ENCODE measurements at places on chromosomes 16 and 17. TPM values are rescaled to one million over a fixed set of nuclear protein-coding genes. Genes with fewer than 3 reads are reported as not detected.

GPR179 gene
- total RNA-seq, result not detected

KRTAP3-2 gene
- total RNA-seq, result not detected

LRRC75A gene
- total RNA-seq, result 3.1 TPM

TBC1D3K gene
- not detected for total RNA-seq

DNA sequence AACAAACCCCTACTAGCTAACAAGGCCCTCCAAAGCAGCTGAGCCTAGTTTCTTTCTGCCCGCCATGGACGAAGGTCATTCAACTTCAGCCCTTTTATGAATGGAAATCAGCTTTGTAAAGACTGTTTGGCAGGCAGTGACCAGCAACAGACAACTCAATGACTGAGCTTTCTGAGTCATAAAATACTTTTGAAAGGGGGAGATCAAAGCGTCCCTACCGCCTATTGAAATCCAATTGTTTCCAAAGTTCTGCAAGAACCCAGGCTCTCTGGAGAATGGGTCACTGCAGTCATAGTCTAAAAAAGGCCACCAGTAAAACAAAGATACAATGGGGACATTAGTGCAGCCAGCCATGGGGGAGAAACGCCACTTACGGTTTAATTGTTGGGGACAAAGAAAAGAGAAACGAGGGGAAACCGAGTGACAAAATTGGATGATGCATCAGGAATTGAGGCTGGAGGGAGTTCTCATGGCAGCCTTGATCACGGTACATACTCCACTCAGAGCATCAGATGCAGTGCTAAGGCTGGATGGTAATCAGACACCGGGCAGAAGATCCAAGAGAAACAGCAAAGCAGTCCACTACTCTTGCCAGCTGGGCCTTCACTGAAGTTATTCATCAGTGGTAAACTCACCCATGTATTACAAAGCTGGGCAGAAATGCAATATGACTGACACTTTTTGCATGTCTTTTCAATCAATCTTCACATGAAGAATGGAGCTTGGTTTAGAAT, 9.8 kb downstream of the ADAMTS18 start:
- H3K4me3 ChIP-seq, result no peak overlapping the region
- H3K36me3 ChIP-seq, result no peaks in the 10 kb centered on the region
- H3K27ac ChIP-seq, result no peak overlapping the region

DNA sequence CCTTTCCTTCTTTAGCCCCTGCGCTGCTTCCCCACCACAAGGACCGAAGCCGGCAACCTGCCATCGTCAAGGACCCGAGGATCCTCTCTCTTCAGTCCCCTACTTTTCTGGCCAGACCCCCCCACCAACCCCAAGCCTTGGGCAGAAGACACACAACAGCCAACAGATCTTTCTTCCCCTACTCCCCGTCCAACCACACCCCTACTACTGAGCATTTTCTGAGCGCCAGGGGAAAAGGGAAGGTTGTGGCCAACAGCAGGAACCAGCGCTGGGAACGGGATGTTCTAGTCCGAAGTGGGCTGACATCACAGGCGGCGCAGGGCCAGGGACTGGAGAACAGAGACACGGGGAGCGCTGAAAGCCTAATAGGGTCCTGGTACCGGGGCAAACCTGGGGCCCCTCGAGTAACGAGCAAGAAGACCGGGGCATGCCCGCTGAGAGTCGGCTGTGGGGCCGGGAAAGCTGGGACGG, 528 bp downstream of the PER1 start:
- peaks cover 67% of the 10 kb centered on the region for H3K4me1 ChIP-seq
- H3K4me3 ChIP-seq, result no peak overlapping the region
- no peaks in the 10 kb centered on the region for H3K27me3 ChIP-seq
- H3K36me3 ChIP-seq, result peaks cover 26% of the 10 kb centered on the region

- DNase-seq, result no peak
- H3K4me1 ChIP-seq, result peaks cover 15% of the 10 kb centered on the region
- peak overlapping the region; percentile 27 for H3K27ac ChIP-seq
- no peak overlapping the region for H3K4me3 ChIP-seq
- peaks cover 5% of the 10 kb centered on the region for H3K27me3 ChIP-seq
These were observed 16.2 kb upstream of the HAS3 start for GRCh38 chr16:69089091-69089910.

DNA sequence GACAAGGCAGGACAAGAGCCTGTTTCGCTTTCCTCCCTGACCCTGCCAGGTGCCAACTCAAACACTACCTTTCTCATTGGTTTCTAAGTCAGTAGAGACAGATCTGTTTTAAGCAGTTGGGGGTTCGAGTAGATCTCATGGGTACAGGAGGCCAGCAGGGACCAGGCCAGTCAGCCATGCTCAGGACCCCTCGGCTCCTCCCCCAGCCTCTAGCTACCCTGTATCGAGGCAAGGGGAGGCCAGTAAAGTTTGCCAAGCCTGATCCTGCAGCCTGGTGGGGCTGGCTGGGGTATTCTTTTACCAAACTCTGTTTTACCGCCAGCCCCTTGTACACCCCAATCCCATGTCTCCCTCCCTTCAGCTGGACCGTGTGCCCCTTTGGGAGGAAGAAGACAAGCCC, 26.6 kb downstream of the OR1D5 start:
- DNase-seq, result no peak
- no peaks in the 10 kb centered on the region for H3K27me3 ChIP-seq
- peaks cover 17% of the 10 kb centered on the region for H3K4me1 ChIP-seq
- H3K36me3 ChIP-seq, result no peaks in the 10 kb centered on the region
- no peak overlapping the region for H3K4me3 ChIP-seq

SHPK gene
- total RNA-seq, result 5.3 TPM

HIGD1B gene
- not detected for total RNA-seq

DNA sequence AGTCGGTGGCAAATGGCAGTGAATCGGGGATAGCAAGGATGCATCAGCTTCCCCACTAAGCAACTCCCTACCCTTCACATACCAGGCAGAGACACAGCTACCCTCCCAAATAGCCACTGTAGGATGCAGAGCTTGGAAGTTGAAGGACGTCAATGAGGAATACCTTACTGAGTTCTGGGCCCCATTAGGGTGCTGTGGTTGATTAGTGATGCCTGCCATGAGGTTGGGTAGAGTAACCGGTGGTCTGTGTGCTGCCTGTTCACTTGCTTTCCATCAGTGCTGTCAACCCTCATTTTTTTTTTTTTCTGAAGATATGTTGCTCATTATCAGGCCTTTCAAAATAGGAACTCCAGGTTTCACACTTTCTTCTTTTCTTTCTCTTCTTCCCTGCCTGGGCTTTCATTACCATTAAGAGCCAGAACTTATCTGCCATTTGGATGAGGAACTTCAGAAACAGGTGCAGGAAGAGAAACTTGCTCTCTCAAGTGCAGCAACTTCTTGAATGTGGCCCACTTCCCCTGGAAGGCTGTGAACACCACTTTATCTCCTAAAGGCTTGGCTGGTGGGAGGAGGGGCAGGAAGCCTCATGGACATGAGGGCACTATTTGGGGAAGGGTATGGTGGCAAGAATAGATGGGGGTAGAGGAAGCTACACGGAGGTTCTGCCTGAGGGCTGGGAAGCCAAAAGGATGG, 183.5 kb downstream of the NTN1 start:
- H3K36me3 ChIP-seq, result no peaks in the 10 kb centered on the region
- peaks cover 9% of the 10 kb centered on the region for H3K4me1 ChIP-seq
- H3K27ac ChIP-seq, result peak overlapping the region; percentile 14
- no peak for DNase-seq

GRCh38 chr17:44207743-44208142, 8.1 kb upstream of the ATXN7L3 start:
- DNase-seq, result no peak

ORMDL3 gene
- total RNA-seq, result 76.0 TPM

CACNG5 gene
- not detected for total RNA-seq

- no peak overlapping the region for H3K4me3 ChIP-seq
- DNase-seq, result no peak
These were observed 242.3 kb upstream of the C16orf82 start for GRCh38 chr16:26824469-26824868.

GRCh38 chr16:66605177-66605978, 874 bp downstream of the CMTM3 start:
- no peaks in the 10 kb centered on the region for H3K27me3 ChIP-seq
- peaks cover 6% of the 10 kb centered on the region for H3K36me3 ChIP-seq
- H3K4me1 ChIP-seq, result peaks cover 22% of the 10 kb centered on the region
- DNase-seq, result peak; percentile 22
- H3K27ac ChIP-seq, result peak overlapping the region; percentile 72
- peak overlapping the region; percentile 99 for H3K4me3 ChIP-seq

WNK4 gene
- total RNA-seq, result 0.31 TPM

ANKRD40 gene
- 24.3 TPM for total RNA-seq

GRCh38 chr17:82283208-82283749, 9.8 kb upstream of the CSNK1D start:
- H3K36me3 ChIP-seq, result no peaks in the 10 kb centered on the region
- DNase-seq, result no peak
- no peak overlapping the region for H3K4me3 ChIP-seq
- peak overlapping the region; percentile 63 for H3K27ac ChIP-seq
- peaks cover 14% of the 10 kb centered on the region for H3K4me1 ChIP-seq

GRCh38 chr17:74770498-74771318, 5.4 kb downstream of the NAT9 start:
- peak overlapping the region; percentile 86 for H3K27ac ChIP-seq
- no peaks in the 10 kb centered on the region for H3K27me3 ChIP-seq
- peaks cover 3% of the 10 kb centered on the region for H3K36me3 ChIP-seq
- DNase-seq, result peak; percentile 66
- H3K4me3 ChIP-seq, result no peak overlapping the region

GRCh38 chr16:88367560-88367959, 15.2 kb upstream of the ZNF469 start:
- no peak overlapping the region for H3K27ac ChIP-seq
- no peaks in the 10 kb centered on the region for H3K36me3 ChIP-seq
- H3K4me3 ChIP-seq, result no peak overlapping the region
- no peaks in the 10 kb centered on the region for H3K4me1 ChIP-seq

- peak overlapping the region; percentile 47 for H3K27ac ChIP-seq
- peaks cover 27% of the 10 kb centered on the region for H3K4me1 ChIP-seq
These were observed 213.1 kb downstream of the SEC14L1 start for GRCh38 chr17:77353684-77354419.

- peaks cover 22% of the 10 kb centered on the region for H3K27me3 ChIP-seq
- H3K4me3 ChIP-seq, result no peak overlapping the region
- H3K4me1 ChIP-seq, result no peaks in the 10 kb centered on the region
- no peaks in the 10 kb centered on the region for H3K36me3 ChIP-seq
- H3K27ac ChIP-seq, result no peak overlapping the region
These were observed 19.5 kb upstream of the CA10 start for GRCh38 chr17:52178012-52178411.

OR3A3 gene
- total RNA-seq, result not detected

DDX52 gene
- total RNA-seq, result 23.2 TPM

DNA sequence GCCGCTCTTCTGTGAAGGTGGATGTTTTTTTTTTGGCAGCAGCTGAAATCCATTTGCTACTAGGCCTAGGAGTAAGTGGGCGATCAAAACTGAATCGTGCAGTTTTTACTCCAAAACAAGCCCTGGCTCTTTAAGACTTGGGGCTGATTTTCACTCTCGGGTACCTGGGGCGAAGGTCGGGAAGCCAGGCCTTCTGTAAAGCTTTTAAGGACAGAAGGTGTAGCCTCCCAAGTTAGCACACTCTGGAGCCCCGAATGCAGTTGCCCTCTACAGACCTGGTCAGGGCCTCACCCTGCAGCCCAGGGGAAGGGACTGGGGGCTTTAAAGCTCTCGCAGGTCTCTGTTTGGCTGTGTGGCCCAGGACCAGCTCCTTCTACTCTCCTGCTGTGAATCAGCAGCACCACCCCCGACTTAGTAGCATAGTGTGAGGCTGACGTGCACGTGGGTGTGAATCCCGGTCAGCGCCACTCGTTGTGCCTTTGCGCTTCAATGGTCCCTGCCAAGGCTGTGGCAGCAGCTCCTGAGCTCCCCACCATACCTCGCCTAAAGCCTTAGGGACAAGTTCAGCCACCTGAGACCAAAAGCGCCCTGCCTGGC, 49.9 kb downstream of the TMEM235 start:
- H3K4me1 ChIP-seq, result peaks cover 5% of the 10 kb centered on the region
- peak overlapping the region; percentile 77 for H3K27ac ChIP-seq
- no peaks in the 10 kb centered on the region for H3K36me3 ChIP-seq
- no peak overlapping the region for H3K4me3 ChIP-seq
- no peaks in the 10 kb centered on the region for H3K27me3 ChIP-seq
- DNase-seq, result no peak

GRCh38 chr17:29667969-29668368, 45.3 kb upstream of the CORO6 start:
- H3K27me3 ChIP-seq, result no peaks in the 10 kb centered on the region
- no peak overlapping the region for H3K4me3 ChIP-seq
- peaks cover 5% of the 10 kb centered on the region for H3K36me3 ChIP-seq

- peaks cover 36% of the 10 kb centered on the region for H3K4me1 ChIP-seq
- no peak for DNase-seq
- no peaks in the 10 kb centered on the region for H3K27me3 ChIP-seq
- H3K4me3 ChIP-seq, result no peak overlapping the region
- H3K36me3 ChIP-seq, result no peaks in the 10 kb centered on the region
- H3K27ac ChIP-seq, result no peak overlapping the region
These were observed 9.6 kb downstream of the GSE1 start for GRCh38 chr16:85622683-85623082.

DBNDD1 gene
- total RNA-seq, result 0.92 TPM

- no peak for DNase-seq
- peaks cover 7% of the 10 kb centered on the region for H3K4me1 ChIP-seq
- no peak overlapping the region for H3K4me3 ChIP-seq
- no peaks in the 10 kb centered on the region for H3K27me3 ChIP-seq
- H3K36me3 ChIP-seq, result peaks cover 13% of the 10 kb centered on the region
These were observed 20.0 kb downstream of the CALCOCO2 start for GRCh38 chr17:48850792-48851323.

- H3K27ac ChIP-seq, result no peak overlapping the region
- H3K36me3 ChIP-seq, result no peaks in the 10 kb centered on the region
- H3K27me3 ChIP-seq, result no peaks in the 10 kb centered on the region
- no peak for DNase-seq
- H3K4me1 ChIP-seq, result no peaks in the 10 kb centered on the region
These were observed 247.9 kb downstream of the CDH13 start for GRCh38 chr16:82874672-82875071.

GRCh38 chr17:7107795-7108559, 6.6 kb downstream of the ASGR2 start:
- H3K36me3 ChIP-seq, result peaks cover 7% of the 10 kb centered on the region
- no peak overlapping the region for H3K27ac ChIP-seq
- DNase-seq, result no peak
- H3K4me1 ChIP-seq, result peaks cover 14% of the 10 kb centered on the region
- no peak overlapping the region for H3K4me3 ChIP-seq
- peaks cover 23% of the 10 kb centered on the region for H3K27me3 ChIP-seq

GRCh38 chr16:28218109-28218508, 6.3 kb upstream of the XPO6 start:
- peak; percentile 43 for DNase-seq
- H3K36me3 ChIP-seq, result no peaks in the 10 kb centered on the region
- H3K4me1 ChIP-seq, result no peaks in the 10 kb centered on the region
- H3K4me3 ChIP-seq, result no peak overlapping the region

DNA sequence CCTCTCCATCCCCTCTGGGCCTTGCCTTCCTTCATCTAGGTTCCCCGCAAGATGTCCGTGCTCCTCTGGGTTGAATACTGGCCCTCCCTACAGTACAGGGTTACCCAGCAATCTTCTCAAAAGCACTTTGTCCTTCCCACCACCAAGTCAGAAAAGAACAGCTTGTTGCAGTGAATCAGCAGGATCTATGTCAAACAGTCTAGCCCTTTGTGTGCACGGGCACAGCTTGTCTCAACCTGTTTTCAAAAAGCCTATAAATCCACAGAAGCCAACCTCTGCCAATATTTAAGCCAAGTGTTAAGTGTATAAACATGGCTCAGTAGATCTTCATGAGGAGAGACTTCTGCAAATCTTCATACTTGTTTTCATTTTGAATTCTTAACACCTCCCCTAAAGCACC, 25.2 kb downstream of the C17orf67 start:
- DNase-seq, result no peak
- H3K36me3 ChIP-seq, result peaks cover 7% of the 10 kb centered on the region
- H3K4me3 ChIP-seq, result no peak overlapping the region
- no peaks in the 10 kb centered on the region for H3K27me3 ChIP-seq
- H3K27ac ChIP-seq, result no peak overlapping the region

GRCh38 chr17:47945080-47945479, 3.7 kb downstream of the PNPO start:
- peak overlapping the region; percentile 31 for H3K4me3 ChIP-seq
- no peaks in the 10 kb centered on the region for H3K27me3 ChIP-seq
- peaks cover 39% of the 10 kb centered on the region for H3K4me1 ChIP-seq

All from T-helper 17 cell (primary cell).